ENCODE measurements at places on chromosomes 5 and 9. TPM values are rescaled to one million over a fixed set of nuclear protein-coding genes. Genes with fewer than 3 reads are reported as not detected.

DNA sequence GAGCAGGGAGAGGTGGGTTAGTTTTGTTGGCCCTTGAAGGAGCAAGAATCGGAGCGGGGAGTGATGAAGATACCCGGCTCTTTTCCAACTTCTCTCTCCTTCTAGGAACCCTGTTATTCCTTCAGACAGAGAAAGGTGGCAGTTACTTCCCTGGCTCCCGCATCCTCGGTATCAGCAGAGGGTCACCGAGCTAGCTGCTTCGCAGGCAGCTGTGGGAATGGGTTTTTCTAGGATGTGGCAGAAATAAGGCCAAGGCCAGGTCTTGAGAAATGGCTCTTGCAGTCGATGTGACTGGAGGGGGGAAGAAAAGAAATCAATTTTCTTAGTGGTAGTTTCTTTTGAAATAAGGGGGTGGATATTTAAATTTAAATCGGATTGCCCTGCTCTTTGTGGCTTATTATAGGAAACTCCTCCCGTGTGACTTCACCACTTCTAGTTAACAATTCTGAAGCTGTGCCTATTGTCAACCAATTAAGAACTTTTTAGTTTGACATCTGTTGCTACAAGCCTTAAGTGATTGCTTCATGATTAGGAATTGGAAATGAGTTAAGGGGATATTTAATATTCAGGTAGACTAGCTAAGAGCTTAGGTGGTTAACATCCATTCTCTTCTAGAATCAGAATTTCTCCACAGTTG is 1.4 kb downstream of the SAP30L start:
- no peak for DNase-seq

DNA sequence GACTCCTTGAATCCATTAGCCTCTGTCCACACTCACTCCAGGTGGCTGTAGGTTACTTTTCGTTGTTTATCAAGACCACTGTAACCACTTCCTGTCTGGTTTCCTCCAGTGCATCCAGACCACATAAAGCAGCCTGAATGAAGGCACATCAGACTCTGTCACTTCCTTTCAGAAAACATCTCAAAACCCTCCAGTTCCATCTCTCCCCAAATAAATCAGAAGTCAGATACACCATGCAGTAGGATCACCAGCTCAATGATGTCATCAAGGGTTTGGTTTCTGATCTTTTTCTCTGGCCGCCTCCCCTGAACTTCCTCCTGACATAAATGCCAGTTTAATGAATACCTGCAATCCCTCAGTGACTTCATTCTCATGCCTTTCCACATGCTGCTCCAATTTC is 161.2 kb downstream of the ZNF462 start:
- no peak for DNase-seq

GRCh38 chr5:37396352-37396751 is 17.2 kb downstream of the WDR70 start:
- no peak for DNase-seq

DNA sequence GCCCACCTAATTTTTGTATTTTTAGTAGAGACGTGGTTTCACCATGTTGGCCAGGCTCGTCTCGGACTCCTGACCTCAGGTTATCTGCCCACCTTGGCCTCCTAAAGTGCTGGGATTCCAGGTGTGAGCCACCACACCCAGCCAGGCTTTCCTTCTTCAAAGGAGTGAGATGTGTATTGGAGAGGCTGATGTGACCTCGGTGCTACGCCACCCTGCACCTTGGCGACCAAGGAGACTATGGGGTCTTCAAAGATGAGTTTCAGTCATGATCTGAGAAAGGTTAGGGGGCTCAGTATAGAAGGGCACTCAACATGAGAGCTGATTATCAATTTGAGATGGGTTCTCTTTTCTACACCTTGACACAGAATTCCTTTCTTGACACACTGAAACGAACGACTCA is 284.2 kb upstream of the WWC1 start:
- no peak for DNase-seq

- DNase-seq = no peak
These were observed 89.5 kb downstream of the CDH10 start for GRCh38 chr5:24555229-24555628.

DNA sequence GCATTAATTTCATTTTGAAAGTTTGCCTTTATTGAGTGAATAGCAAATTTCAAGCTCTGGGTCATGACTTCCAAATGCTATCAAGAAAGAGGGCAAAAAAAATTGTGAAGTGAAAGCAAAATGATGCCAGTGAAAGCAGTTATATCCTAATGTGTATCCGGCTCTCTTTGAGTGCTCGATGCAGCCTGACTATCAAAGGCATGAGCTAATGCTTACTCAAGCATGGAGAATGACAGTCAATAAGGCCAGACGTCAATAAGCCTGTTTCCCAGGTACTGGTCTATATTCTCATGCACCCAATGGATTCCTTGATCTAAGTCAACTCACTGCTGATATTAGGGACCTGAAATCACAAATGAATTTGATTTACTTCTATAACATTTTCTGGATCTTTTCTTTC is 435.5 kb downstream of the CAAP1 start:
- no peak for DNase-seq

- no peak for DNase-seq
These were observed at the start of gene CTNNA1 for GRCh38 chr5:138752951-138753793. TSS of gene CTNNA1 (plus strand) at chr5:138753425. CDS start at chr5:138781925, 28,500 bp downstream.

DNA sequence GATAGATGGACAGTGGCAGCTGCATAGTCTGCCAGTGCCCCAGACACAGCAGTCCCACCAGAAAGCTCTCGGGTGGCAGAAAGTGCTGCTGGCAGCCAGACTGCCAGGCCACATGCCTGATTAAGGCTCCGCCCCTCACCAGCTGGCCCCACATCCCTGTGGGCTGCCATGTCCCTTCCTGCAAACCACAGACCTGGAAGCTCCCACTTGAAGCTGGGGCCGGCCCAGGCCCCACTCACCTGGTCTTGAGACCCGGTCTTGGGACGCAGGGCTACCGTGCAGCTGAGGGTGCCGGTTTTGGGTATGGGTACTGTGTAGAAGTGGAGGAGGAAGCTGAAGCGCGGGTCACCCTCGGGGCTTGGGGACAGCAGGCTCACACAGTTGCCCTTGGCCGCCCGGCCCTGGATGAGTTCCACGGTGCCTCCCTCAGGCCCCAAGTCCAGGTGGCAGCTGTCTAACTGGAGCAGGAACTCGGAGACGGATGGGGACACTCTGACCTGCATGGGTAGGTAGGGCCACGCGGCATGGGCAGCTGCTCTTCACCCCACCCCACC is 15.3 kb downstream of the FPGS start:
- no peak for DNase-seq

DNA sequence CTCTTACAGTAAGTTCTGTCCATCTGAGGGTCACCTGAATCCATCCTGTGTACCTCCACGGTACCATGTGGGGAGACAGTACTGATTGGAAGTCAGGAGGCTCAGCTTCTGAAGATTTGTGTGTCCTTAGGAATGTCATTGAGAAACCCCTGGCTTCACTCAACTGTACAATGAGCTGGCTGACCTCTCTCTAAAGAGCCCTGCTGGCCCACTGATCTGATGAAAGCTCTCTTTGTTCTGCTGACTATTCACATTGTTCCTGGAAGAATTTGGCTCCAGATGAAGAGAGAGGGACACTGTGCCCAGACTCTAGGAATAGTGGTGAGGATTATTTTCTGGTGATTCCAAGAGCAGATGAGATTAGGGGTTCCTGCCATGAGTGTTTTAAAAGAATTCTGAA is 141.2 kb downstream of the LURAP1L start:
- DNase-seq = no peak

GRCh38 chr5:1510631-1511030 is 13.1 kb downstream of the LPCAT1 start:
- DNase-seq = peak; percentile 93

GRCh38 chr9:6680797-6681146 is 35.2 kb upstream of the GLDC start:
- peak; percentile 90 for DNase-seq

GRCh38 chr9:94801681-94802080 is 75.2 kb downstream of the AOPEP start:
- DNase-seq = no peak

DNA sequence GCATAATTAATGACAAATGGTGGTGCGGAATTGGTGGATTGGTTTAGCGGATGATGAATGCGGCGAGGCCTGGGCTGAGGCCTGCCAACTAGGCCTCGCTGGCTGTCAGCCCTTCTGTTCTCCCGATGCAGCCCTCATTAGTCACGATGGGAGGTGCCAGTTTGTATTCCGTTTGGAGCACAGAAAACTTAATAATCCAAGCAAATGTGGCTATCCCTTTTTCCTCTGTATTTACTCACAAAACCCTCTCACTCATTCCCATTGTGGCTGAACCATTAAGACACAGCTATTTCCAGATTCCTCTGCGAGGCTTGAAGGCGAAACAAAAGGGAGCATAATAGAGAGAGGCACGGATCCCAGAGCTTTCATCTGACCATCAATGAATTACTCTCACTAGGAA is 114.3 kb downstream of the MVB12B start:
- DNase-seq = no peak

DNA sequence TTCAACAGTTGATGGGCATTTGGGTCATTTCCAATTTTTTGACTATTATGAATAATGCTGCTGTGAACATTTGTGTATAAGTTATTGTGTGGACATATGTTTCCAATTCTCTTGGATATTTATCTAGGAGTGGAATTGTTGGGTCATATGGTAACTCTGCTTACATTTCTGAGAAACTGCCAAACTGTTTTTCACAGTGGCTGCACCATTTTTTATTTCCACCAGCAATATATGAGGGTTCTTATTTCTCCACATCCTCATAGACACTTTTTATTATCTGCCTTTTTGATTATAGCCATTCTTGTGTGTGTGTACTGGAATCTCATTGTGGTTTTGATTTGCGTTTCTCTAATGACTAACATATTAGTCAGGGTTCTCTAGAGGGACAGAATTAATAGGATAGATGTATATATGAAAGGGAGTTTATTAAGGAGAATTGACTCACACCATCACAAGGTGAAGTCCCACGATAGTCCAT is 14.7 kb upstream of the MED27 start:
- no peak for DNase-seq

The OGN gene
- total RNA-seq = 27.4 TPM

The TAF11L10 gene
- total RNA-seq = not detected

The SHOC1 gene
- not detected for total RNA-seq

The EPB41L4B gene
- total RNA-seq = 4.1 TPM

The ACOT12 gene
- total RNA-seq = not detected

The GRIN1 gene
- total RNA-seq = not detected

Measured in chondrocyte (in vitro differentiated cells).